ENCODE measurements at places on chromosomes 5 and 9. TPM values are rescaled to one million over a fixed set of nuclear protein-coding genes. Genes with fewer than 3 reads are reported as not detected.
A peak's percentile ranks its signal among the peaks of the same experiment; 100 is the strongest.

EGFL7 gene
- 12.6 TPM for total RNA-seq

GRCh38 chr9:107603281-107603680, 113.7 kb upstream of the KLF4 start:
- no peak for DNase-seq

AFAP1L1 gene
- total RNA-seq: 4.9 TPM

- DNase-seq: no peak
These were observed 121.4 kb downstream of the FGF18 start for GRCh38 chr5:171540865-171541264.

- peak; percentile 55 for DNase-seq
These were observed at the start of gene LRRC14B for GRCh38 chr5:191036-191948. LRRC14B (plus strand) TSS chr5:191495; CDS start chr5:191539, 44 bp downstream.

SPATA6L gene
- 9.4 TPM for total RNA-seq

DNA sequence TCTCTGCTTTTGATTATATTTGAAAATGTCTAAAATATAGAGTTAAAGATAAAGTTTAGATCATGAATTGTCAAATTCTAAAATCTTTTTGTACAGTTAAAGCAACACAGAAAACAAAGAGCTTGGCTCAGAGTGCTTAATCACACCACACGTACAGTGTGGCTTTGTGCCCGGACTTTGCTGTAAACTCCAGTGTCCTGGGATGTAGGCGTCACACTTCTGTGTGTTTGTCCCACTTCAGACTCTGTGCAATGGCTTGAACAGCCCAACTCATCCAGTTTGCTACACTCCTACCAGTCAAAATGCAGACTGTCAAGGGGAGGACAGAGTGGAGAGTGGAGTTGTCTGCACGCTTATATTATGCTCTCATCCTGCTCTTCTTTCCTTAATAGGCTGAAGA, 45.3 kb downstream of the SMARCA2 start:
- no peak for DNase-seq

ZBTB26 gene
- total RNA-seq: 9.8 TPM

- no peak for DNase-seq
These were observed 14.5 kb downstream of the ZDHHC21 start for GRCh38 chr9:14678776-14679175.

- no peak for DNase-seq
These were observed 310.3 kb downstream of the GABRG2 start for GRCh38 chr5:162377895-162378294.

DNA sequence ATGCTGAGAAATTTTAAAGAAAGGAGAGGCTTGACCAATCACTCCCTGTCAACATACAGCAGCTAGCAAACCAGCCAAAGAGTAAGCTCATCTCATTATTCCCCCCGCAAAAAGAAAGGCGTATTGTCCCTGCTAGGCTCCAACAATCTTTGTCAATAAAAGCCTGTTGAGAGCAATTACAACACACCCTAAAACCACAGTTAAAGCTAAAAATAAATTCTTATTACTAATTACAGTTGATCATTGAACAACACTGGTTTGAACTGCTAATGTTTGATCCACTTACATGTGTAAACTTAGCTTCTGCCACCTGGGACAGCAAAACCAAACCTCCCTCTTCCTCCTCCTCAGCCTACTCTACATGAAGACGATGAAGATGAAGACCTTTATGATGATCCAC, 151.2 kb downstream of the TSSK1B start:
- no peak for DNase-seq

GRCh38 chr9:11003836-11004235, 391.0 kb upstream of the PTPRD start:
- no peak for DNase-seq

DNA sequence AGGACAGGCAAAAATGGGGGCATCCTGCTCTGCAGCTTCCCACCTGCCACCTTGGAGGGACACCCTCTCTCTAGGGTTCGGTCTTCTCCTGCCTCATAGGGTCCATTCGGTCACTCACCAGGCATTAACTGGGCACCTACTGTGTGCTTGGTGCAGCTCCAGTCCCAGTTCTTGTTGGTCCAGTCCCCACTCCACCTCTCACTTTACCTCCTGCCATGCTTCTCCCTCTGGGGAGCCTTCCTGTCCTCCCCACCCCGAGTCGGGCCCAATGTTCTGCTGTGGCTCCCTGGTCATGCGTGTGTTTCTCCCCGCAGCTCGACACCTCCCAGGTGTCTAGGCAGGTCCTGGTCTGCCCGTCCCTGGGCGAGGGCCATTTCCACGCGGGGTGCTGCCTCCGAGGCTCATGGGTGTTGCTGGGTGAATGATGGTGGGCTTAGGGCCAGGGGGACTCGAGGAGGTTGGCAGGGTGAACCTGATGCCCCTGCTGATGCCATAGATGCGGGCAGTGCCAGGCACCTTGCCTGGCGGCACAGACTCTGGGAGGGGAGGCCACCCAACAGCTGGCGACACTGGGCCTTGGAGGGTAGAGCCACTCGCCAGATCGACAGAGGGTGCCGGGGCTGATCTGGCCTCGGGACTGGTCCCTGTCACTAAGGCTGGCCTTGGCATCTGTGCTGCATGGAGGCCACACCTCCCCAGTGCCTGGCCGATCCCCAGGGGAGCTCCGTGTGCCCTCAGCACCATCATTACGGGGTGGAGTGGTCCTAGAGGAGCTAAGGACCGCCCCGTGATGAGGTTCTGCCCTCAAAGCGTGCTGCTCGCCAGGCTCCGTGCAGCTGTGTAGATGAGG, 66.0 kb upstream of the RNU6ATAC start:
- no peak for DNase-seq

NUP214 gene
- 9.0 TPM for total RNA-seq

- no peak for DNase-seq
These were observed 1.0 kb upstream of the MXD3 start for GRCh38 chr5:177312649-177313181.

FOXD4L5 gene
- total RNA-seq: under 0.01 TPM

SPRY4 gene
- total RNA-seq: 4.5 TPM

GRCh38 chr9:91890662-91891061, 59.4 kb downstream of the ROR2 start:
- no peak for DNase-seq

GRCh38 chr5:92402956-92403702, 1020.0 kb upstream of the ARRDC3 start:
- DNase-seq: no peak

DNA sequence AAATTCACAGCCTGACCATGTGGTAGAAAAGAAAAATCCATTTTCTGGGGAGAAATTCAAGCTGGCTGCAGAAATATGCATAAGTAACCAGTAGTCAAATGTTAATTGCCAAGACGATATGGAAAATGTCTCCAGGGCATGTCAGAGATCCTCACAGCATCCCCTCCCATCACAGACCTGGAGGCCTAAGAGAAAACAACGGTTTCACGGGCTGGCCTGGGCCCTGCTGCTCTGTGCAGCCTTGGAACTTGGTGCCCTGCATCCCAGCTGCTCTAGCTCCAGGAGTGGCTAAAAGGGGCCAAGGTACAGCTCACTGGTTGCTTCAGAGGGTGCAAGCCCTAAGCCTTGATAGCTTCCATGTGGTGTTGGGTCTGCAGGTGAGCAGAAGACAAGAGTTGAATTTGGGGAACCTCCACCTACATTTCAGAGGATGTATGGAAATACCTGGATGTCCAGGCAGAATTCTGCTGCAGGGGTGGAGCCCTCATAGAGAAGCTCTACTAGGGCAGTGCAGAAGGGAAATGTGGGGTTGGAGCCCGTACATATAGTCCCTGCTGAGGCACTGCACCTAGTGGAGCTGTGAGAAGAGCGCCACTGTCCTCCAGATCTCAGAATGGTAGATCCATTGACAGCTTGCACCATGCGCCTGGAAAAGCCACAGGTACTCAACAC, 49.7 kb downstream of the PTBP3 start:
- DNase-seq: no peak
